ENCODE measurements at places on chromosomes 11 and 22.

GRCh38 chr11:72519220-72519881 lies 85.0 kb upstream of the CLPB start:
- DNase-seq, result no peak

DNA sequence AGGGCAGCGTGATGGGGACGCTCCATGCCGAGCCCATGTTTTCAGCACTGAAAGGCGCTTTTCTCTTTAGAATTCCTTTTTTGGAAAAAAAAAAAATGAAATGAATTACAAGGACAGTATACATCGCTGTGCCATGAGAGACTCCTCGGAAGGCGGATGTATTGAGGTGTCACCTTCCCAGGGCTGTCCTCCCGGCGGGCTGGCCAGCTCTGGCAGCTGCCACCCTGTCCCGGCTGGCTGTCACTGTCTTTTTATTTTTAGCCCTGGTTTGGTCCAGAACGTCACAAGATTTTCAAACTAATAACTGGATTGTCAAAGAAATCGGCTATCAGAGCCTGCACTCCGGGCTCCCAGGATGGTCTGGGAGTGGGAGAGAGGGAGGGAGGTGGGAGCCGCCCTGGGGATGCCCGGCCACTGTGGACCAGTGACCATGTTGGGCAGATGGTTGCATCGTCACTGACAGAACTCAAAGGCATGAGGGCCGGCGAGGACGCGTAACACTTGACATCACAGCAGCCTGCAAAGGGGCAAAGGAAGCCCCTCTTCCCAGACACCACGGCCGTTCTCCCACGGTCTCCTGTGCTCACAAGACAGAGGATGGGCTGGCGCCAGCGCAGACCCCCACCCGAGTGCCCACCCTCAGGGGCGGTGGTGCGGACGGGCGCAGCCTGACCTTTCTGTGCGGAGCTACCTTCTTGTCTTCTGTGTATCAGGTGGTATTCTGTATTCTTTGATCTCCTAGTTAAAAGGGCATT lies 392.9 kb downstream of the TBC1D22A start:
- DNase-seq, result no peak

DNA sequence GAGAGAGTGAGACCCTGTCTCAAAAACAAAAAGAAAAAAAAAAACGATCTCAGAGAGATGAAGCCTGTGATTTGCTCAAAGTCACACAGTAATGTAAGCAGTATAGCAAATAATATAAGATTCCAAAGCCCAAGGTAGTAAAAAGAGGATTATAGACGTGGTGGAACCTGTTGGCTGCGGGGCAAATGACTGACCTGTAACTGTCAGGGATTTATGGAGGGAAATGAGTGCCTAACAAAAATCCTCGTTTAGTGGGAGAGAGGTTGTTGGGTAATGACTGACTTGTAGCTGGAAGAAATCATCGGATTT lies 723 bp upstream of the CLP1 start:
- no peak for DNase-seq

- no peak for DNase-seq
These were observed 820.5 kb downstream of the BRD1 start for GRCh38 chr22:49007013-49007653.

DNA sequence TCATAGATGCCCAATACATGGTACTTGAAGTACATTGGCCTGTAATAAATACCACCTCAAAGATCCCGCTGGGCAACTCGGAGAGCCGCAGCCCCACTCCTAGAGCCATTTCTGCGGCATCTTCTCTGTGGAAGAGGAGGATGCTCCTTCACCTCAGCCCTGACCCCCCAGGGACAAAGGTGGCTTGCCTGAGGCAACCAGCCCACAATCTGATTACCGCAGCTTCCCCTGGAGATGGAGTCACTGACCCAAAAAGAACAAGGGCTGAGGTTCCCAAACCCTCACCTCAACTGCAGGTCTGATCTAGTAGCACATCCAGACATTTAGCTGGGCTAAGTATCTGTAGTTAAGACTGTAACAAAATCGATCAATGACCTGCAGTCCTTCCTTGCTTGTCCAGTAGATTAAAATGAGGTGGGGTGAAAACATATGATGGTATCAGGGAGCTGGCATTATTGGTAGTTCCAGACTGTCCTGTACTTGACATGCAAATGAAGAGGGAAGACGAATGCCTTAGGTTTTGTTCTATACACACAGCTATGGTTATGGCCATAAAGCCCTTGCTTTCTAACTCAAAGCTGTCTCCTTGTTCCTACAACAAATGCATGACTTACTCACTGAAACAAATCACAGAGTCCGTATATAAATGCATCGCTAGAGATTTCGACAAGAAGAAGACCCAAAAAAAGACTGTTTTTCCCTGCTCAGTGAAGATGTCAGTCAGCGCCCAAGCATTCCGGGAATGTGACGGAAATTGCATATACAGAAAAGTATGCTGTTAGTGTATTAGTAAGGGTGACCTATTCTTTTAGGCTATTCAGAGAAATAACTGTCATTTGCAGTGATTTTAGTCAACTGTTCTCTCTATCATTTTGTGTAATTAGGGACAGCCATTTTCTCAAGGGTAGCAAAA lies 33.7 kb downstream of the C11orf71 start:
- no peak for DNase-seq

DNA sequence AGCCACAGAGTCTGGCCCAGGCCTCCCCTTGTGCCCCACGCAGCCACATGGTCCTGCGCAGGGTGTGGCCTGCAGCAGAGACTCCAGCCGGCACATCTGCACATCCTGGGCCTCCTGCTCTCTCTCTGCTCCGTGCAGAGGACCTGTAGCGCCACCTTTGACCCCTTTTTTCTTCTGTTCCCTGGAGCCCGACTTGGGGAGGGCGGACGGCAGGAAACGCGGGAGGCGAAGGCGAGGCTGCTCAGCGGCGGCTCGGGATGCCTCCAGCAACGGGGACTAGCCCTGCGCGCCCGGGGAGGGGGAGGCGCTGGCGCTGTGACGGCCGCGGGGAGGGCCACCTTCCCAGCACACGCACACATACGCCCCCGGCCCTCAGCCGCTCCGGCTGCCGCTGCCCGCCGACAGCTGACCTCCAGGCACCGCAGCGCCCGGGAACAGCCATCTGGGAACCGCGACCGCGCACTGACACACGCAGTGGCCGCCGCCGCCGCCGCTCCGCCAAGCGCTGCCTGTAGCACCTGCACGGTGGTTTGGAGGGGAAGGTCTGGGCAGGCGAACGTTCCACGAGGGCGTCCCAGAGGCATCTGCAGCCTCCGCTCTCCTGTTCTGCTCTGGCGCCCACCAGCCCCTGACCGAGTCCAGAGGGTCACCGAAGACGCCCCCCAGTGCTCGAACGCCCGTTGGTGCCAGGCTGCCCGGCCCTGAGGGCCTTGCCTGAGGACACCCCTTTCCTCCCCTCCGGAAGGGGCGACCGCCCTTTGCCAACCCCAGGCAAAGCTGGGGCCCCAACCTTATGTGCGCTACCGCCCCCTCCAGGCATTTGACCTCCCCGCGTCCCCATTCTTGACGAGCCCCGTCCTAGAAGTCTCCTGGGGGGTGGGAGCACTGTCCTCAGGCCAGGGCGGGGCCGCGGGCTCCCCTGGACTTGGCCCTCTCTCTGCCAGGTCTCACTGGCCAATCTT lies 16.9 kb upstream of the C22orf42 start:
- no peak for DNase-seq

GRCh38 chr11:69468911-69469885 lies 12.3 kb upstream of the LINC01488 start:
- DNase-seq, result no peak

DNA sequence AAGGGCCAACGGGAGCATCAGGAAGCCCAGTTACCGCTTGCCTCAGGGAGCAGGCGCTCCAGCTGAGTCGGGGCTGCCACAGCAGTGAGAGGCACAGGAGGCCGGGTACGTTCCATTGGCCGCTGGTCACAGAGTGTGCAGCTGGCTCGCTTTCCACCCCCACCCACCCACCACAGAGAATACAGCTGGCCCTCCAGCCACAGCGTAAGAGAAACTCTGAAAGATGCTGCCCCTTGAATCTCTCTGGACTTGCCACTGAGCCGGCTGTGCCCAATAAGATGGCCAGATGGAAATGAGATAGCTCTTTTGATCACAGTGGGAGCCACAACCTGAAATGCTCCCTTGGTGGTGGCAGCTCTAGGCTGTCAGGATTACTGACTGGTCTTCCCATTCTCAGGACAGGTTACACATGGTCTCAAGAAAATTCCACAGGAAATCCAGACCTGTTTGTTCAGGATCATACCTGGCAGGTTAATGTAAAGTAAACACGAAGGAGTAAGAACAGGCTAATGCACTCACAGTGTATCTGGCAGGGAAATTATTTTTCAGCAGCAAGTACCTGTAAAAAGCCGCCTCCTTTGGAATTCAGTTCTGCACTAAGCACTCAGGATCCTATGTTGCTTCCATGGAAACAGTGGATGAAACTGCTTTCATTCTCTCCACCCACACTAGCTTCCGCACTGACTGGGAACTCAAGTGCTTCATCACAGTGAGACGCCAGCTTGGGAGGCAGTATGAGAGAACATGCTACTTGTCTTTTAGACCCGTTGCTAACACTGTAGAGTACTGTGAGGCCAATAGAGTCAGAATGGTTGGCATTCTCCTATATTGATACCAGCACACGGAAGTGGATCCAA lies 16.5 kb downstream of the SIAE start:
- DNase-seq, result peak; percentile 66

- DNase-seq, result no peak
These were observed 5.9 kb downstream of the EFEMP2 start for GRCh38 chr11:65866509-65867283.

DNA sequence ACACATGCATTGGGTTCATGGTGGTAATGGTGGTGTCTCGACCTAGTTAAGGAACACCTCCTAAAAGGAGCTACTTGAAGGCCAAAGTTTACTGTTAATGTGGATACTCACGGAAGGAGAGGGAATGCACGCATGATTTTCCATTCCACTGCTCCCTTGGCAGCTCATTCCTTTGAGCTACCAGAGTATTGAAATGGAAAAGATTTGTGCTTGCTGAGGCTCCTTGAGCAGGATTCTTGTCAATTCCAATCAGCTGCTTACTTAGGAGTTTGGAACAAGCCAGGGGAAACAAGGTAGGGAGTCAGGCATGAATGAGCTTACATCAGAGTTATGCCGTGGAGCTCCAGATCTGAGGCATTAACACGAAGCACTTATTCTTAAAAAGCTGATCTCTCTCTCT lies 108.8 kb downstream of the GRIA4 start:
- no peak for DNase-seq

- no peak for DNase-seq
These were observed 9.4 kb downstream of the CCDC188 start for GRCh38 chr22:20141186-20142077.

DNA sequence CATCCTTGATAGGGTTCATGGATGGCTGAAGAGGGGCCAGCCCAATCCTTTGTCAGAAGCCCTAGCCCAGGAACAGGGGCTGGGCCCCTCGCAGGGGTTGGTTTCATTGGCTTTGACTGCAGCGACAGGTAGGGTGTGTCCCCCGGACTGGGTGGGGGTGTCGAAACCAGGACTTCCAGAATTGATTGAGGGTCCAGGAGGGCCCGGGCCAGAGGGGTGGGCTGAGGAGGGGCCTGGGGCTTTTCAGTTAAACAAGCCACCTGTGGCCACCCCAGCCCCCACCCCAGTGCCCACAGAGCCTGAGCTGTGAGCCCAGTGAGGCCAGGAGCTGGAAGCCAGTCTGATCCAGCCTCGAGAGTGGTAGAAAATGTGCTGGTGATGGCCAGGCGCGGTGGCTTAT lies 18.1 kb upstream of the PRR5 start:
- no peak for DNase-seq

DNA sequence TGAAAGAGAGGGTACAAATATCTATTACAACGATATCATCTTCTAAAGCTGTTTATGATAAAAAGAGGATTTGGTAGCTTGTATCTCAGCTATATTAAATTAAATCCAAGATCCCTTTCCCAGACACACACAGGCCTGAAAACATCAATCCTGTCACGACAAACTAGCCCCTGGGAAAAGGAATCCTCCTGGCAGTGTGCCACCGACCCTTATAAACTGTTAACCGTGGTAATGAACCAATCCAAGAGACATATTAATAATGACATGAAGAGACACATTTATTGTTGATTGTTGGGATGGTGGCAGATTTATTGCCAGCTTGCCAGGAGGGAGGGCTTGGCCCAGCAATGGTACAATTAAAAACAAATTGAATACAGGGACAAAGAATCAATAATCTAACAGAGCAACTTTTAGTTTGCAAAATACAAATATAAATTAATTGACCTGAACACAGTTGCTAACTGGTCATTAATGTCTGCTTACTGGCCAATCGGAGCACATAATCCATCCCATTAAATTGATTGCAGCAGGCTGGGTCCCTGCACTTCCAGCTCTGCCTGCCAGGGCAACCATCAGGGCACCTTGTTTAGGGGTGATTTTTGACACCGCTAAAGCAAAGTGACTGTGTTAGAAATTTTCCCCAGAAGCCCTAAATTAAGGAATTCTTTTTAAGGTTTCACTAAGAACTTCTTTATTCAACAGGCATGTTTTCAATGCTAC lies 887.6 kb downstream of the OPCML start:
- no peak for DNase-seq

DNA sequence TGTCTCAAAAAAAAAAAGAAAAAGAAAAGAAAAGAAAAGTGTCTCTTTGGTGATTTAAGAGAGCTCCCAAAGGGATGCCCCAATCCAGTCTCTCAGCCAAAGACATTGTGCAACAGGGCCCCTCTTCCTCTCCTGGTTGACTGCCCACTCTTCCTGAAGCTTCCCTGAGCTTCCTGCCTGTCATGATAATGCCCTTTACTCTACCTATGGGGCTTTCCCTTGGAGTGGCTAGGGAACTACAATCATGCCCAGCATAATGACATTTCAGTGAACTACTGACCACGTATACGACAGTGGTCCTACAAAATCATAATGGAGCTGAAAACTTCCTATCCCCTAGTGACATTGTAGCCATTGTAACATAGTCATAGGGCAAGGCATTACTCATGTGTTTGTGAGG lies 118.0 kb downstream of the RASSF10 start:
- DNase-seq, result no peak

GRCh38 chr11:32385998-32386397 lies 49.3 kb downstream of the WT1 start:
- DNase-seq, result peak; percentile 47

DNA sequence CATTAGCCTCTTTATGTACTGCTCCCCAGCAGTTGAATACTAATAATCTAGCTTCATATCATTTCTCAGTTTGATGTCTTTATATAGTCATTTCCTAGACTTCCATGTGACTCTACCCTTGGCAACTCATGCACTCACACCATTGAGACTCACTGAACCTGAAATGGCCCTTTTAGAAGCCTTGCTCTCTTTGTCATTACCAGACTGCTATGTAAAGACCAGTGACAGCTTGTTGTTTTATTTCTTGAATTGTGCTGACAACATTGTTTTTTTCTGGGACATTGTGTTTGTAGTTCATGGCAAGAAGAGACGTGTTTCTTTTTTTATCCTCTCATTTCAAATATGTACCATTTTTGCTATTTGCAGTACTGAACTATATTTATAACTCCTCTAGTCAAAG lies 256.5 kb downstream of the CNTN5 start:
- DNase-seq, result no peak
